H54 (cell line): ENCODE measurements at places on chromosomes 11 and 22.

GRCh38 chr11:117281159-117281558 is 10.0 kb upstream of the BACE1-AS start:
- DNase-seq = peak; percentile 45

DNA sequence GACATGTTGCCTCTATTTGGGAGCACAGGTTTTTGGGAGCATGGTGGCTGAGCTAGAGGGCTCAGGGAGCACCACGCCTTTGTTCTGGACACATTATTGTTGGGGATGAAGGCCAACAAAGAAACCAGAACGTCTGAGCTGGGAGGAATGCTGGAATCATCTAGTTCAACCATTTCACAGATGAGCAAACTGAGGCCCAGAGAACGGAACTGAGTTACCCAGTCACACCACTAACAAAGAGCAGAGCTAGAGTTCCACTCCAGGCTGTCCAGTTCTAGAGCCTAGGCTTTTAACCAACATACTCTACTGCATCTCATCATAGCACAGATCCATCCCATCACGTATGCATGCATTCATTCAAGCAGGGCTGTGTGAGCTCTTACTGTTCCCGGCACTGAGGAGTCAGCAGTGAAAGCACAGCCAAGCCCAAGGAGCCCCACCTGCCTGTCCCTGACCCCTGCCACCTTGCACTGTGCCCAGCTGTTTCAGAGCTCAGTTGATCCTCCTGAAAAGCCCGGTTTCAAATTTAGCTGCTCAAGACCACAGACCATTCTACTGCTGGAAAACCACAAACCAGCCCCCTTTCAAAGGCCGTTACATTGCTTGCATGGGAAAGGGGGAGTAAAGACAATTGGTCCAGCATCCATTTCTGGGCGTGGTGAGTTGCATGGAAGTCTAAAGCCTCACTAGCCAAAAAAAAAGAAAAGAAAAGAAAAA is 16.9 kb upstream of the TCF20 start:
- no peak for DNase-seq

- no peak for DNase-seq
Measured at GRCh38 chr11:126147208-126148111, 64.0 kb downstream of the RPUSD4 start.

DNA sequence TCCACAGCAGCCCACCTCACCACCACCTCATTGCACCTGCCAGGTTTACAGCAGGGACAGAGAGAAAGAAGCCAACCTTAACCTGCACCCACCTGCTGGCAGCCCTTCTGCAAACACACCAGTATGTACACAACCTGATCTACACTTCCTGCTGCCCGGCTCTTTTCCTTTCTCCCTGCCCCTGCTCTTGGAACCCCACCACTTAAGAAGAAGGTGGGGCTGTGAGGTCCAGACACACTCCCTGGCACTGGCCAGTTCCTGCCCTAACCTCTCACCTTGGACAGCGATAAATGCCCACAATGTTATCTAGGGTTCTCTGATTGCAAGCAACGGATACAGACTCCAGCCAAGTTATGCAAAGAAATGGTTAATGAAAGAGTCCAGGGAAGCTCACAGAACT is 10.8 kb upstream of the SLC35C1 start:
- DNase-seq = no peak

GRCh38 chr11:59212744-59213631 is at the start of gene MPEG1:
MPEG1 (minus strand) TSS chr11:59212927; CDS start chr11:59212865, 62 bp downstream.
- no peak for DNase-seq

- DNase-seq = no peak
Measured at GRCh38 chr11:80196932-80197554, 756.2 kb upstream of the TENM4 start.

GRCh38 chr11:3090096-3090901 is 33.1 kb upstream of the CARS1 start:
- no peak for DNase-seq

DNA sequence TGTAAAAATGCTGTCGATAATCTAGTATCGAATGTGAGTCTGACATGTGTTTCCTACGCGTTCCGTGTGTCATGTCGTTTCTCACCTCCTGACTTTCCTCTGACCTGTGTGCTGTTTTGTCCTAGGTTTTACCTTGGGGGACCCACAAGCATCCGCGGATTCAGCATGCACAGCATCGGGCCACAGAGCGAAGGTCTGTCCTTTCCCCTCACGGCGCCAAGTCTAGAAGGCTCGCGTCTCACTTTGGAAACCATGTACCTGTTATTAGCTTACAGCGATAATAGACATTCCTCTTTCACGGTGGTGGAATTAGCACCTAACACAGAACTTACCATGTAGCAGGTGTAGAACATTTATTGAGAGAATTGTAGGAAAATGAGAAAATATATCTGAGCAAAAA is 28.6 kb downstream of the SAMM50 start:
- DNase-seq = no peak

GRCh38 chr11:95057959-95058358 is 8.7 kb downstream of the KDM4F start:
- DNase-seq = no peak

- no peak for DNase-seq
Measured at GRCh38 chr11:60947700-60948099, 4.3 kb downstream of the SLC15A3 start.

GRCh38 chr11:59708537-59708936 is 5.1 kb downstream of the OR10V1 start:
- DNase-seq = no peak

GRCh38 chr11:95515371-95515770 is 274.2 kb downstream of the FAM76B start:
- DNase-seq = no peak

GRCh38 chr11:123057661-123058305 is 4.2 kb downstream of the HSPA8 start:
- no peak for DNase-seq

DNA sequence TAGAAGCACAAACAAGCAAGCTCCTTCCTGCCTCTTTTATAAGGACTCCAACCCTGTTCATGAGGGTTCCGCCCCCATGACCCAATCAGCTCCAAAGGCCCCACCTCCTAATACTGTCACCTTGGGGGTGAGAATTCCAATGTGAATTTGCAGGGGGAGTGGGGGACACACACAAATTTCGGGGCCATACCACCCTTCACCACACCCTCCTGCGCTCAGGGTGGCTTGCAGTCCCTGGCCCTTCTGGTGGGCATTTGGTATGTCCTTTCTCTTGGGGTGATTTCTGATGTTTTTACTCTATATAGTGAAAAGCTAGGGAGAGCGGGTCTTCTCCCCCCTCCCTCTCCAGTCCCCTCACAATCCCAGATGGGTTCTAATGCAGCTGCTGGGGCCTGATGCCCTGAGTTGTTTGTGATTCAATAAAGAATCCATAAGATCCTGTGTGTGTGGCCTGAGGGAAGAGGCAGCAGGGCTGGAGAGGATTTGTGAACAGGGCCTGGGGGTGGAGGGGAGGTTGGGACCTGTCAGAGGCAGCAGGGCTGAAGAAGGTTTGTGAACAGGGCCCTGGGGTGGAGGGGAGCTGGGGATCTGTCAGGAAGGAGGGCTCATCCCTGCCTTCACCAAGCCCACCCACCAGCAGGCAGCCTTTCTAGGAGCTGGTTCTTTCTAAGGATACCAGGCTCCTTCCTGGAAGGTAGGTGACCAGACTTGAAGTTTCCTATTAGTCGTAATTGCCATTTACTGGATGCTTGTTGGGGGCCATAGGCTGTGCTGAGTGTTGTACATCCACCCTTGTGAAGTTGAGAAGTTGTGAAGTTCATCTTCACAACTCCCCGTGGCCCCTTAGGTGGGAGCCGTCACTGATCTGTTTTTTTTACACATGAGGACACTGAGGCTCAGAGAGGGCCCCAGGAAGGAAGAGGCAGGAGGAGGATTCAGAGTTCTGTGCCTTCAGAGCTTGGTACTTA is 7.9 kb downstream of the SLC35C1 start:
- DNase-seq = no peak

- peak; percentile 54 for DNase-seq
Measured at GRCh38 chr11:128621601-128622501, 34.5 kb upstream of the ETS1 start.

GRCh38 chr11:131441051-131441810 is 70.8 kb downstream of the NTM start:
- DNase-seq = no peak

- no peak for DNase-seq
Measured at GRCh38 chr22:17012267-17012666, 4.2 kb upstream of the GAB4 start.

GRCh38 chr11:699116-699508 is 3.5 kb downstream of the TMEM80 start:
- DNase-seq = no peak

- DNase-seq = no peak
Measured at GRCh38 chr22:20216863-20217499, 51.1 kb downstream of the RTN4R start.
